ENCODE measurements at places on chromosomes 13 and 19. TPM values are rescaled to one million over a fixed set of nuclear protein-coding genes. Genes with fewer than 3 reads are reported as not detected.

- DNase-seq, result no peak
Observed at GRCh38 chr19:2731181-2731995, 8.4 kb downstream of the SLC39A3 start.

DNA sequence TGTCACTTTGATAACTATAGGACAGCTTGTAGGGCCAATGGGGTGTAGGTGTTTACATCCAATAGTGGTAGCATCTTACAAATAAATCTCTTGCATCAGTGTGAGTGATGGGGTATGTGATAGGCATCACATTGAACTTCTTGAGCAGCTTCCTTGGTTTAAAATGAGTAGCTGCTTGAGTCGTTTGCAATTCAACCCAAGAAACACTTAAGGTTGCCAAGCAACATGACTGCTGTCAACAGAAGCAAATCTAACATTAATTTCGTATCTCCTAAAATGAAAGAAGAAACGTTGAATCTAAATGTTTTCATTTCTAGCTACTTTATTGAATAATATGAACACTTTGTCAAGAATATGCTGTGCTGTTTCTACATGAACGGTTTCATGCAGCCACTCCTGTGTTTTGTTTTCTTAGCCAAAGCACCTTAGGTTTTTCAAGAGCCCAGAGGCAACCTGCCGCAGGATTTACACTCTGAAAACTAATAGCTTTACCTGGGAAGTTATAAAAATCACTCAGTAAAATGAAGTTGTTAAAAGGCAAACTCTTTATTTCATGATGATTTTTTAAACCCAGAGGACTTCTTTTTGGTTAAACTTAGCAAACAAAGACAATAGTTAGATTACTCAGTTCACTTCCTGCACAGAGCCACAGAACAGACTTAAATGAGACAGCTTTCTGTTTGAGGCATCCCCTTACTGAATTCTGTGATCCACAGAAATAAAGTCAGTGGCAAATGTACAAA, 305.2 kb downstream of the MTUS2 start:
- no peak for DNase-seq

DNA sequence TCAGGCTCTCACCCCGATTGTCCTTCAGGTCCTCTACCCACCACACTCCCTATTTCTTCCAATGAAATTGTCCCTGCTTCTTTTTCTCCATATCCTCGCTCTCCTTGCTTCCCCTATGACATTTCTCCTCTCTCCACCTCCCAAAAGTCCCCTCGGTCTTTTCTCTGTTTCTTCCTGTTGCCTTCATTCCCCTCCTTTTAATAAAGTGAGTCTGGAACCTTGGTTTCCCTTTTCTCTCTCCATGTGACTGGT, 676 bp upstream of the ZNF574 start:
- DNase-seq, result no peak

- no peak for DNase-seq
Observed at GRCh38 chr13:112966776-112967175, 2.2 kb upstream of the MCF2L start.

Gene MYDGF
- total RNA-seq, result 32.6 TPM

DNA sequence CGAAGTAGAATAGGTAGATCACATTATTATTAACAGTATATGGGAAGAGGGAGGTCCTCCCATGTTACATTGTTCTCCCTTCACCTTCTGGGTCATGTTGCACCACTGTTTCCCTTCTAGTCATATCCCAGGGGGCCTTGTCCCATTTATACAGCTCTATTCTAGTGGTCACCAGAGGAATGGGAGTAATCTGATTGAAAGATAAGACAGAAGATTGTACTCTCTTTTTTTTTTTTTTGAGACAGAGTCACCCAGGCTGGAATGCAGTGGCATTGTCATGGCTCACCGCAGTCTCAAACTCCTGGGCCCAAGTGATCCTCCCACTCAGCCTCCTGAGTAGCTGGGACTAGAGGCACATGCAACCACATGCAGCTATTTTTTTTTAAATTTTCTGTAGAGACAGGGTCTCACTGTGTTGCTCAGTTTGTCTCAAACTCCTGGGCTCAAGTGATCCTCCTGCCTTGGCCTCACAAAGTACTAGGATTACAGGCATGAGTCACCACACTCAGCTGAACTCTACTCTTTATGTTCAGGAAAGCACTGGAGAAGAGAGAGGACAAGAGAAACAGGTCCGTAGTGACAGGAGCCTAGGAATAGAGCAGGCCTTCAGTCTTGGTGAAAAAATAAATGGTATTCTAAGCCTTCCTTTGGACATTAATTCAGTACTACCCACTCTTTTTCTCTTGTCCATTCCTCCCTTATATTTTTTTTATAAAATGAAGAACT, 4.3 kb upstream of the ZNF529 start:
- DNase-seq, result no peak

- DNase-seq, result no peak
Observed at GRCh38 chr13:114229506-114229905, 5.2 kb upstream of the CDC16 start.

- DNase-seq, result no peak
Observed at GRCh38 chr13:39377699-39378098, 225.3 kb downstream of the LHFPL6 start.

GRCh38 chr19:18171605-18172327, 1.8 kb upstream of the IFI30 start:
- no peak for DNase-seq

- DNase-seq, result no peak
Observed at GRCh38 chr19:51565583-51565982, 5.5 kb upstream of the ZNF175 start.

DNA sequence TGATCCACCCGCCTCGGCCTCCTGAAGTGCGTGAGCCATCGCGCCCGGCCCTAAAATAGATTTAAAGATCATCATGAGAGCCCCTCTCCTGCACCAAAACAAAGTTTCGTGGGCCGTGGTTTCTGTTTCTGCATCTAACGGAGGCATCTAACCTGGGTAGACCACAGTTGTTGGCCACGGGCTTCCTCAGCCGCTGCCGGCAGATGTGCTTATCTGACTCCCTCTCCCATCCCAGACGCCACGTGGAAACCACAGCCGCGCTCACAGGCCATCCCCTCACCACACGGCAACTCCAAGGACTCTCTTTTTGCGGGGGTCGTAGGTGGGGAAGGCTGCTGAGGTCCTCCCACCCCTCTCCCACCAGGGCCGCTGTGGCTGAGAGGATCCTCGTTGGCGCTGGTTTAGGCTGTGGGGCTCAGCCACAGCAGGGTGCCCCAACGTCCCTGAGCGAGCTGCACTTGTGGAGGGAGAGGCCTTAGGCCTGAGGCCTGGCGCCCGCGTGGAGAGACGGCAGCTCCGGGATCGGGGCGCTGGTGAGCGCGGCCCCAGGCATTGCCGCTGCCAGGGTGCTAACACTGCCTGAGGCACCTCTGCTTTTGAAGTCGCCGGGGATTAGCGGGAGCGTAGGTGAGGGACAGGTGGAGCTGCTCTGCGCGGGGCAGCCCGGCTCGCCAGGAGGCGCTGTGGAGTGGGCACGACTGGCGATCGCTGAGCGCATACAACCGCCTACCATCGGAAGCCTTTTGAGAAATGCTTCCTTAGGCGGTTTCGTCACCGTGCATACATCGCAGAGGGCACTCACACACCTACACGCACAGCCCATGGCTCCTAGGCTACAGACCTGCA, 8.9 kb downstream of the ZSCAN1 start:
- no peak for DNase-seq

DNA sequence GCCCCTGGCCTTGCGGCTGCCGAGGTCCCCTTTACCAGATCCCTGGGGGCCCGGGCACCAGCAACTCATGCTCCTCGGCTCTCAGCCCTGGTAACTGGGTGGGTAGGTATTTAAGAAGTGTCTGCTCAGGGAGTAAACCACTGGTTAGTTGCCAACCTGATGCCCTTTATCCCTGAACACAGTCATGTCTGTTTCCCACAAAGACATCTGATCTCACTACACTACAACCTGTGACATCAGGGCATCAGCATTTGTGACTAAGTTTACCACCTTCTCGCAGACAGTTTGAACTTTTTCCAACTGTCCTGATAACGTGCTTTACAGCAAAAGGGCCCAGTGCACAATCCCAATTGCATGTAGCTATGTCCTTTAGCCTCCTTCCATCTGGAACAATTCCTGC, 22.0 kb downstream of the GGACT start:
- DNase-seq, result no peak

Gene ZNF415
- total RNA-seq, result 12.7 TPM

Gene SIAH3
- 1.2 TPM for total RNA-seq

DNA sequence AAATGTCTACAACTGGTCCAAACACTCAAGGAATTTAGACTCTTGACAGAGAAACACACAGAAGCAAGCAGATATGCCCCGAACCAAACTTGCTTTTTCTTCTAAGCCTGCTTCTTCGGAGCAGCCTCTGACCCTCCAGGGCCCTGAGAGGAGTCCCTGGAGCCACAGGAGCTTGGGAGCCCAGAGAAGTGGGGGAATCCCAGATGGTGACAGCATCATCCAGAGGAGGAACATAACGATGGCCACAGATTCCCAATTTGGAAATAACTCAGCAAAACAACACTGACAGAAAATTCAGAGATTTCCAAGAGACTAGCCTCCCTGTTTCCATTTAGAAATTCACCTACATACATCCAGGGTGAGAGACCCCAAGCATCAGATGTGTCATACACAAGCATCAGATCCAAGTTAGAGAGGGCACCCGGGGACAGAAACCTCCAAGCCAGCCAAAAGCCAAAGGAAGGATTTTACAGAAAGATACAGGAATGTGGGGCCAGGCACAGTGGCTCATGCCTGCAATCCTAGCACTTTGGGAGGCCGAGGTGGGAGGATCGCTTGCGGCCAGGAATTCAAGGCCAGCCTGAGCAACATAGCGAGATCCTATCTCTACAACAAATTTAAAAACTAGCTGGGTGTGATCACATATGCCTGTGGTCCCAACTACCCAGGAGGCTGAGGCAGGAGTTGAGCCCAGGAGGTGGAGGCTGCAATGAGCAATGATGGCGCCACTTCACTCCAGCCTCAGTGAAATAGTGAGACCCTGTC, 2.0 kb upstream of the PVR start:
- DNase-seq, result no peak
